ENCODE measurements at places on chromosomes 2 and 18.

DNA sequence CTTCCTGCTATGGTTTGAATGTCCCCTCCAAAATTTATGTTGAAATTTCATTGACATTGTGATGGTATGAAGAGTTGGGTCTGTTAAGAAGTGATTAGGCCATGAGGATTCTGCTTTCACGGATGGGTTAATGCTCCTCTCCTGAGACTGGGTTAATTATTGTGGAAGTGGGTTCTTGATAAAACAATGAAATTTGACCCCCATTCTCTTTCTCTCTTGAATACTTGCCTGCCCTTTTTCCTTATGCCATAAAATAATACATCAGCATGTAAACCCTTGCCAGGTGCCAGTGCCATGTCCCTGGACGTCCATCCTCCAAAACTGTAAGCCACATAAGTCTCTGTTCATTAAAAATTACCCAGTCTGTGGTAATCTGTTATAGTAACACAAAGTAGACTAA lies 352.8 kb downstream of the LRRTM4 start:
- DNase-seq, result no peak

DNA sequence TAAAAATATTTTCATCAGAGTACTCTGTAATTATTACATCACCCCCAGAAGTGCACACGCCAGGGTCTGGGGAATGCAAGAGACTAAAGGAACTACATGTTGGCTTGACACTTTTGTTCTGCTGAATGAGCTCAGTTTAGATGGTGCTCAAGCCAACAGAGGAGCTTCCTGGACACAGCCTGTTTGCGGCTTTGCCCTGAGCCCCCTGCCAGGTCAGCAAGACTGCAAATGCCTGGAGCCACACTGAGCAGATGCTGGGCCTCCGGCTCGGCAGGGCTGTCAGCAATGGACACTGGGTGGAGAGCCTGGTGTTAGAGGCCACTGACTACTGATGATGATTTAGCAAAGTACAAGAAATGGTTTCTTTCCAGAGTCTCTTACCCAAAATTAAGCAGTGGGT lies 31.9 kb downstream of the PTPN18 start:
- no peak for DNase-seq

DNA sequence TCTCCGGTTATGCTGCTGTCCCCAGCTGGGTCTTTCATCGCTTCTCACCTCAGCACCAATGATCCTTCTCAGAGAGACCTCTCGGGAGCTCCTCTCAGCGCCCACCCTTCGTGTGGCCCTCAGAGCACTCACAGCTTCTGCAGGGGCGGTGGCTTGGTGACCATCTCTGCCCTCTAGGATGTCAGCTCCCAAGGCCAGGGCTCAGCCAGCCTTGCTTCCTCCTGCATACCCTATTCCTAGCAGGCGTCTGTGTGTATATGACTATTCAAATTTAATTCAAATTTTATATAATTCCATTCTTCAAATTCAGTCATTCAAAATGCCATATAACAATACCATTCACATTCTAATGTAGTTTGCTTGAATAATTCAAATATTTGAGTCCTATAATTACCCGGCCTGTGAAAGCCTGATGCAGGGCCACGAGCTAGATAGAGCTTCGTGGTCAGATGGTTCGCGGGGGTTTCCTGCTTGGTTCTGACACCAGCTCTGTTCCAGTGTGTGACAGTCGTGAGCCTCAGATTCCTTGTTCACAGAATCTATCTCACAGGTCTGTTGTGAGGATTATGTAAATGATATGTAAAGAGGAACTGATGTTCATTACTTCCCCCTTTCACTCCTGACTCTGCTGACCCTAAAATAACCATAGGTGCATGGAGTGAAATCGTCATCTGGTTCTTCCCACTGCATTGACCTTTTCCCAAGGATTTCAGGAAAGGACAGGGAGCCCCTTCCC lies 94.0 kb upstream of the CNGA3 start:
- no peak for DNase-seq

DNA sequence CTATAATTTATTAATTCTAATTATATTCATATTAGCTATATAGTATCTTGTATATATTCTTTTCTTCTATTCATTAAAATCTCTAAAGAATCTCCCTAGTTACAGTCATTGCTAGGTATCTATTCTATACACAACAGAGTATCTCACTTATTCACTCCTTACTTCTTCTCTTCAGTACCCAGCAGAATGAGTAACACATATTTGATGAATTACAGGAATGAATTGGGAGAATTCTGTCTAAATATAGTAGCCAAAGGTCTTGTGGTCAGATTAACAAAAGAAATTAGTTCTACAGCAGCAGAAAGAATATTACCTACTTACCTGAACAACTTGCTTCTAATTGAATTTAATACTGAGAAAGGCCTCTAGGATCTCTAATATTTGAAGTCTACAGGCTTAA lies 758.0 kb upstream of the ZEB2 start:
- DNase-seq, result no peak

DNA sequence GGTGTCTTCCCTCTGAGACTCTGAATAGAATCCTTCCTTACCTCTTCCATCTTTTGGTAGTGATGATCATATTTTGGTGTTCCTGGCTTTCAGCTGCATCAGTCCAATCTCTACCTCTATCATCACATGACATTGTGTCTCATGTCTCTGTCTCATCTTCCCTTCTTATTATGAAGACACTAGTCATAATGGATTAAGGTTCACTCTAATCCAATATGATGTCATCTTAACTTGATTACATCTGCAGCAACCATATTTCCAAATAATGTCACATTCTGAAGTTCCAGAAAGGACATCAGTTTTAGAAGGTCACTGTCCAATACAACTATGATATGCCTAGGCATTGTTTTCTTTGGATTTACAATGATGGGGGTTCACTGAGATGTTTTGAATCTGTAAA lies 31.5 kb downstream of the CMPK2 start:
- DNase-seq, result no peak

- no peak for DNase-seq
These were observed 195.7 kb downstream of the ZFP36L2 start for GRCh38 chr2:43030551-43031307.
